ENCODE measurements at places on chromosomes 3 and 15.

DNA sequence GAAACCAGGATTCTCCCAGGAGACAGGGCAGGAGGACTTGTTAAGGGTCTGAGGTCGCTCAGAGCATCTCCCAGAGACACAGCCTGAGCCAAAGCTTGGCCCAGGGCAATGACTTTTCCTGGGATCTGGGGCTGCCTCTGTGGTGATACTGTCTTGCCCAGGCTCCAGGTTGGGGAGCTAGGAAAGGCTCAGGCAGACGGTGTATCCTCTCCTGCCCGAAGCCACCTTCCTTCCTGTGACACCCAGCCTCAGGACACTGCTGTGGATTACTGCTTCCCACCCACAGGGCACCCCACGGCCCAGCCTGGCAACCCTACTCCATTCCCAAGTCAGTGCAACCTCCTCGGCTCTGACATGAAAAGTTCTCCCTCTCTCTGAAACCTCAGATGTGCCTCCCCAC is 31.9 kb downstream of the SCN5A start:
- DNase-seq, result no peak

DNA sequence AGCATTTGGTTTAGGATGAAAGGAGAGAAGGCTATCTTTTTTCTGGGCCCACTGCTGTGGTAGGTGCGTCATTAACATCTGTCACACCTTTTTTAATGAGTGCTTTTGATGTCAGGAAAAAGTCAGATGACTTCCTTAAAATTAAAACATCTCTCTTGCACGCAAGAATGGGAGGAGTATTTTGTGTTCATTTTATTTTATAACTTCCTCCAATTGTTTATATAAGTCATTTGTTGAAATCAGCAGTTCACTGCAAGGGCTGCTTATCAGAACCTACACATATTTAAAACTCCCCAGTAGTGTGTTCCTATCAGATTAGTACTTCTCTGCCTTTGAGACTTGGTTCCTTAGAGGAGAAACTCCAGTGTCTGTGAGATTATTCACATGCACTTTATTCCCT is 143.8 kb downstream of the NEO1 start:
- no peak for DNase-seq

- no peak for DNase-seq
Measured at GRCh38 chr3:41267975-41268640, 68.8 kb downstream of the CTNNB1 start.

DNA sequence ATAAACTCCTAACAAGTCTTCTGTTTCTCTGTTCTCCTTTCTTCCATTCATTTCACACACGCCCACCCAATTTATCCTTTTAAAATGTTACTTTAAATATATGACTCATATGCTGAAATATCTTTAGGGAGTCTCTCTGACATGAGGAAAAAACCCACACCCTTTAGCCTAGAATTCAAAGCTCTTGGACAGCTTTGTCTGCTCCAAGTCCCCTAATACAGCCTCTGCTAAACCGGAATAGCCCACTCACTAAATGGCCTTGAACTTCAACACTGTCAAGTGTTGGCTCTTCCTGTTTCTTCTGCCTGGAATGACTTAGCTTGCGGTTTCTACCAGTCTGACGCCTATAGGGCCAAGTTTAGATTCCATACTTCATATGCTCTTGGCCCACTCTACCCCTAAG is 3.3 kb upstream of the CD96 start:
- no peak for DNase-seq

GRCh38 chr15:41465822-41466421 is 27.8 kb upstream of the ITPKA start:
- DNase-seq, result peak; percentile 54

GRCh38 chr3:87390821-87391220 is 114.4 kb upstream of the POU1F1 start:
- DNase-seq, result no peak

DNA sequence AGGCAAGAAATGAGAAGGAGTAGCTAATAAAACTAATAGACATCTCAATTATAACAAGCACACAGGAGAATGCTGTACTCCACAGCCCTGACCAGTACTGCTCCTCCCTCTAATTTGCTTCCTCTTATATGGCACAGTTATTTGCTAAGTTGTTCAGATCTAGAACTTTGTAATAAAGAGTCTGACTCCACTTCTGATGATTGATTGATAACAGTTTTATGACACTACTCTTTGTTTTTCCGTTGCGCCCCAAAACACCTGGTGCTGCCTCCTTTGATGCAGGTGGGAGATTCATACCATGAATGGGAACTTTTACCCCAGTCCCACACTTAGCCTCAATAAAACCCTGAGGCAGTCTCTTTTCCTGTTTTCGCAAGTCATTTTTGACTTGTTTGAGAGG is 777.7 kb downstream of the GBE1 start:
- DNase-seq, result no peak

- DNase-seq, result no peak
Measured at GRCh38 chr15:84836844-84837243, 19.7 kb downstream of the ALPK3 start.

- DNase-seq, result no peak
Measured at GRCh38 chr3:99967796-99968195, 146.5 kb downstream of the FILIP1L start.

DNA sequence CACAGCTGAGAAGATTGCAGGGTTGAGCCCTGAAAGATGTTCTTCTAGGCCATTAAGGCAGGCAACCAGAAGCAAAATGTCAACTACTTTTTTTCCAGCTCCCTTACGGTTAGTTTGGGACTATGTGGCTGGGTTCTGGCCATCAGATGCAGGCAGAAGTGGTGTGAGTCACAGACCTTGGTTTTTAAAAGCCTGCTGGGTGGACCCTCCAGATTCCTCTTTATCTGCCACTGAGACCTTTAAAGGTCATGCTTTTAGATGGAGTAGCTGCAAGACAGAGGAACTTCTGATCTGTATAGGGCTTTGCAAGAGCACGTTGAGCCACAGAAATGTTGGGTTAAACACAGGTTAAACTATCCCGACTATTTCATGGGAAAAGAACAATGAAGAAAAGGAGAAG is 102.9 kb downstream of the CHST2 start:
- DNase-seq, result no peak

GRCh38 chr3:174651951-174652350 is 207.2 kb upstream of the NAALADL2 start:
- no peak for DNase-seq

GRCh38 chr15:90586948-90587347 is 57.2 kb downstream of the CRTC3 start:
- DNase-seq, result no peak

DNA sequence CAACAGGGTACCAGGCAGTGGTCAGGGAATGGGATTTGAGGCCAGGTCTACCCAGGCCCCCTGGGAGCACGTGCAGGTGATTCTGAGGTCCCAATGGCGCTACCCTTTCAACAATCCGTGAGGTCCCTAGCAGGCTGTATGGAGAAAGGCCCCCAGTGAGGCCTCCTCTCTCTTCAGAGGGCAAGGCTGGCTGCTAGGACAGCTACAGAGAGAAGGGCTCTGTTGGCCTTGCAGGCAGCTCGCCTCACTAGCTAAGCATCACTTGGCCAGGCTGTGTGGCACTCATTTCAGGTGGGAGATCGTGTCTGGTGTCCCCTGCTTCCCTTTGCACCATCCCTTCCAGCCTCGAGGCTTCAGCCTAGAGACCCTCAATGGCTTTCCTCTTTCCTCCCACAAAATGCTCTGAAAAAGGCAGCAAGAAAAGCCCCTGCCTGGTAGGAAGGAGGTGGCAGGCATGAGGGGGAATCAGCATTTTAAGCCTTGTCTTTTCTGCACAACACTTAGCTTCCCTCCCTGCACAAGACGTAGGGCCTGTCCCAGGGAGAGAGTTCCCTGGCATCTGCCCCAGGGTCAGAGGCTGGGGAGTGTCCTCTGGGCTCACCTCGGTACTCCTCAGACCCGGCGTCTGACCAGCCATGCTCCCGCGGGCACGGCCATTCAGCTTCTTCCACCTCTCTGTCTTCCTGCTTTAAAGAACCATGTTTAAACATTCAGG is 111.8 kb downstream of the ASB7 start:
- no peak for DNase-seq

DNA sequence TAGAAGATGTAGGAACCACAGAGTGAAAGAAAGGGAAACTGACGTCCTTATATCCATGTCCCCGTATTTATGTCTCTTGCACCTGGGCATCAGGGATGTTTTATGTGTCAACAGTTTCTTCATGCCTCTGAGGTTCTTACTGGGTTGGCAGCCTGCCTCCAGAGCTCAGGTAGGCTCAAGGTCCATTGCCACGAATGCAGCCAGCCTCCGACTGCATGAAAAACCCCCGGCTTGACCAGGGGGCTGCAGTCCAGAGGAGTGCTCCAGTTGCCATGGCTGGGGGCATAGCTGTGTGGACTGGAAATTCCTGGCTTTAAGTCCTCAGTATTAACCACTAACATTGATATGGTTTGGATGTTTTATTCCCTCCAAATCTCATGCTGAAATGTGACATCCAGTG is 2.8 kb upstream of the CSPG5 start:
- DNase-seq, result no peak

DNA sequence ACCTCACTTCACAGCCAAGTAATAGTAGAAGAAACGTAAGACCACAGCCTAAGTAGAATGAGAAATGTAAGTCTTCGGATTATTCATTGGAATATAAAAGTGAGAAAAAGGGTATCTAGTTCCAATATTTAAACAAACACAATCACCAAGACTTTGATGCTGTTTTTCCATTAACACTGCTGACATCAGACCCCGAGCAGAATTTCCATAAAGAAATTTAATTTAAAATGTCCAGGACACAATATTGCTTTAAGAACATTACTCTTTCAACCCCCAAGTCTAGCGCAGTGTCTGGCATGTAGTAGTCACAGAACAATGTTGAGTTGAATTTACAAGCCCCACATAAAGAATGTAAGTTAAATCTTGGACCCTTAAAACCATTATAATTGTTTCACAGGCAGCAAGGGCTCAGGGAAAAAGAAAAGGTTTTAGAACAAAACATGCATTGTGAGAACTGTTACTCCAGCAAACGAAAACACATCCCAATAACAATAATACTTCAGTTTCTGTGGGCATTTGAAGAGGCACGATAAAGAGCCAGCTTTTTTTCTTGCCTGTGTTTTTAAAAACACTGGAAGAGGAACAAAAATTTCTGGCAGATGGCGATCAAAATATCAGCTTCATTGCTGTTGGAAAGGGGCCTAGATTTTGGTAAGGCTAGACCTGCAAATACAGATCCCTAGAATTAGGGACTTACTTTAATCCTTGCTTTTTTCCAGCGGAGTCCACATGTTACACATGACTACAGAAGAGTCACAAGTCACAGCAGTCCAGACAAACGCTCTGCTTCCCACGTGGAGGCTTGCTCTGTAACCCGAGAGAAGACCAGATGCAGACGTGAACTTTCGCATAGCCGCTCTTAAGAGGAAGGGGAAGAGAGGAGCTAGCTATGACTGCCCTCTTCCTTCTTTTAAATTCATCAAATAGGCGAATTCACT is 77.9 kb upstream of the IGSF10 start:
- no peak for DNase-seq
